HT-29 (cell line): ENCODE measurements at places on chromosomes 6 and 20. TPM values are rescaled to one million over a fixed set of nuclear protein-coding genes. Genes with fewer than 3 reads are reported as not detected.

DNA sequence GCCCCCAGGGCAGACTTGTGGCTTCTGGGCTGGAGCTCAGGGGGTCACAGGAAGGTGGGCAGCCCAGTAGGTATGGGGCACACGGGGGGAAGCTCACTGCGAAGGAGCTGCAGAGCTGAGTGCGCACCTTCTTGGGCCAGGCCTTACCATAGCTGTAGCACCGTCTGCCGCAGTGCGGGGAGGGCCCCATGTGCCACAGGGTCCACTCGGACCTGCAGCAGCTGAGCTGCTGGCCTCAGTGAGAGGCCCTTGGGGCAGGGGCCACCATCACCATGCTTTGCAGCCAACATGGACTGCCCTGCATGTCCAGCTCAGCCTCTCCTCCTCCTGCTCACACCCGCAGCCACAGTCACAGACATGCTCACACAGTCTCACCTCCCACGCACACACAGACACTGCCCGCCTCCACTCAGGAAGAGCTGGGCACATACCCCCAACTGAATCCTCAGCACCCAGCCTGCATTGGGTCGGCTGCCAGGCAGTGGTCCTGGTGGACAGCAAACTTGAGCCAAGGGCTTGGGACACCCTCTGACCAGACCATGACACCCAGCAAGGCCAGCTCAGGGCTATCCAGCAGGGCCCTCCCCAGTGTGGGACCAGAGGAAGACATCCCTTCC, 35.3 kb downstream of the YTHDF1 start:
- DNase-seq, result no peak

DNA sequence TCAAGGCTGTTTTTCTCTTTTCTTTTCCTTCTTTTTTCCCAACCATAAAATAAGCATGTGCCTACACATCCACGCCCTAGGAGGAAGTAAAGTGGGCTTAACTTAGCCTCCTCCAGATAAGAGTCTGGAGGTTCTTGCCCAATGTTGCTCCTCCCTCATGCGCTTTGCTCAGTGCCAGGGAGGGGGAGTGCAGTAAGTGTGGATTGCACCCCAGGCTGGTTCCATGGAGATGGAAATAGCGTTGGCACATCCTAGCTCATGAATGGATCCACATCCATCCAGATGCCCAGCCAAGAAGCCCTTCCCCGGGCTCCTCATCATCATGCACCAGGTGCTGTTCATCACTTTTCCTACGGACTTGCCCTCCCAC, 58.2 kb downstream of the NEDD9 start:
- DNase-seq, result no peak

DNA sequence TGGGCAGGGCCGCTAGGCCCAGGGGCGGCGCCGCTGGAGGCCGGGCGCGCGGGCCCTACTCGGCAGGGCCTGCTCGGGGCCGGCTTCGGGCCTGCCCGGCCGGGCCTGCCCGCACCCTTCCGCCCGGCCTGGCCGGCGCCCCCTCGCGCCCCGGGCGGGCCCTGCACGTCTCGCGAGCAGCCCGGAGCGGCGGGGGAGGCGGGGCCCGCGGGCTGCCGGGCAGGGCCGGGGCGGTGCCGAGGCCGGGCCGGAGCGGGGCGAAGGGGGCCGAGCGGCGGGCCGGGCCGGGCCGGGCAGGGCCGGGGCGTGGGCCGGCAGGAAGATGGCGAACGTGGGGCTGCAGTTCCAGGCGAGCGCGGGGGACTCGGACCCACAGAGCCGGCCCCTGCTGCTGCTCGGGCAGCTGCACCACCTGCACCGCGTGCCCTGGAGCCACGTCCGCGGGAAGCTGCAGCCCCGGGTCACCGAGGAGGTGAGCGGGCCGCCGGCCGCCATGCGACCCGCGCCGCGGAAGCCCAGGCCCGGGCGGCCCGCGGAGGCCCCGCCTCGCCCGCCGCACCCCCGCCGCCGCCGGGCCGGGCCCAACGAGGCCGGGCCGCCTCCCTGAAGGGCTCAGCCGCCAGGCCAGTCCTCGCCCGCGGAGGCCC, at the start of gene NPEPL1:
NPEPL1 (plus strand) TSS at position 222 of the 647 bp plus-strand sequence; CDS start at position 323, 101 bp downstream.
- DNase-seq, result peak; percentile 77

TNFRSF6B gene
- 4.1 and 4.9 TPM in 2 replicates for total RNA-seq

GRCh38 chr6:11722805-11723631, 55.6 kb downstream of the ADTRP start:
- DNase-seq, result no peak

PDE7B gene
- total RNA-seq, result not detected in 2 replicates

DNA sequence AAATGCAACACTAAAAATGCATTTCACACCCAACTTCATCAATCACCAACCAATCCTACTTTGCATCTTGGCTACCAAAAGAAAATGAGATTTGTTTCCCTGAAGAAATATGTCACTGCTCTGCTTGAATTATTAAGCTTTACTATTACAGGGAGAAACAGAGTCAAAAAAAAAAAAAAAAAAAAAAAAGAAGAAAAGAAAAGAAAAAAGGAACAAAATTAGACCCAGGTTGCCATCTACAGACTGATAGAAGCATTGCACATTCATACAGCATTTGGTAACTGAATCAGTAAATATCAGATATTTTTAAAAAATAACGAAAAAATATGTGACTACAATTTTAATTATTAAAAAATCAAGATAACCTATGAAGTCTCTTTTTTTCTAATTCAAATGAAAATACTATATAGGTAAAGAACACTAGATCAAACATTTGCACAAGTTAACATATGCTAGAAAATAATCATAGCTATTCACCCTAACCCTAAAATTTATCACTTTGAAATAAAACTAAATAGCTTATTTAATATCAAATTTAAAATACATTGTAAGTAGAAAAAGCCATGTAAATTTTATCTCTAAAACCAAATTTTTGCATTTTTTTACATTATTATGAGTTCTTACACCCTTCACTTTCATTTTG, 83.3 kb downstream of the DCDC2 start:
- DNase-seq, result peak; percentile 31

DNA sequence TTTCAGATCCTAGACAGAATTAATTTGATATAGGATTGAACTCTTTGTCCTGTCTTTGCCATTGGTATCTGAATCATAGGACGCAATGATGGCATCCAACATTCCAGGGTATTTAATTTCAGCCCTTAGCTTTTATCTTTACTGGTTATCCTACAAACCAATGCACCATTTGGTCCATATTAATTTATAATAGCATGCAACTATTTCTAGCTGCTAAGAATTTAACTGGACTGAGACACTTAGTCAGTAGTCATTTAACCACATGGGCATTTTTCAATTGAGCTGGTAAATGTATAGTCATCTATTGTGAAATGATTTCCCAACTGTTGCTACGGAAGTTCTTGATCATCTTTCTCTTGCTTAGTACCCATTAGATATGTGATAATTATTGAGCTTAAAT, 141.1 kb downstream of the CD164 start:
- no peak for DNase-seq
